ENCODE measurements at places on chromosomes 6 and 20. TPM values are rescaled to one million over a fixed set of nuclear protein-coding genes. Genes with fewer than 3 reads are reported as not detected.

The DEFB132 gene
- total RNA-seq: not detected

The LGSN gene
- not detected for total RNA-seq

The RSPH4A gene
- 0.78 TPM for total RNA-seq

The MRPL14 gene
- 36.6 TPM for total RNA-seq

DNA sequence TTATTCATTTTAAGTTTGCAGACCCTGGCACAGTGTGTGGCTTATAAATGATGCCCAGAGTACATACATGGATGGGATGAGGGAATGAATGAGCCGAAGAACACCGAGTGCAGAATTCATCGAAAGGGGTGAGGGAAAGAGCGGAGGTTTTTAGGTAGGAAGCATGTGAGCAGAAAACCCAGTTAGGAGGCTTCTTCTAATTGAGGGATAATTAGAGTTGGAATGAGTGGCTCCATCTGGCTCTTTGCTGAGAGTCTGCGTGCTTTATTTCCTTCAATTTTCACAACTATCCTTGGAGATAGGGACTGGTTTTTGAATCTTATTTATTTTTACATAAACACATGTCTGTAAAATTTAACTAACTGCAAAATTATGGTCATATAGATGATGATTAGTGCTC, 150.7 kb downstream of the DOK5 start:
- H3K4me3 ChIP-seq: no peak overlapping the region
- no peaks in the 10 kb centered on the region for H3K36me3 ChIP-seq
- peaks cover 4% of the 10 kb centered on the region for H3K4me1 ChIP-seq
- DNase-seq: no peak

Measured in tibial nerve (tissue), 4 donors.